ENCODE measurements at places on chromosomes 6 and 20. TPM values are rescaled to one million over a fixed set of nuclear protein-coding genes. Genes with fewer than 3 reads are reported as not detected.

Gene RGS19
- 8.8 TPM for total RNA-seq

Gene RPP40
- 34.8 TPM for total RNA-seq

Gene SLC25A27
- 36.9 TPM for total RNA-seq

Gene CST1
- not detected for total RNA-seq

Gene RSPH9
- total RNA-seq = not detected

Gene SLC17A3
- total RNA-seq = not detected

Data from MCF 10A (cell line).